ENCODE measurements at places on chromosomes 12 and 14.
A peak's percentile ranks its signal among the peaks of the same experiment; 100 is the strongest.

GRCh38 chr12:27000961-27001360 is 13.2 kb downstream of the TM7SF3 start:
- DNase-seq = no peak

- DNase-seq = no peak
Measured at GRCh38 chr12:93297536-93297935, 80.2 kb upstream of the NUDT4 start.

- peak; percentile 42 for DNase-seq
Measured at GRCh38 chr12:52221912-52222457, 11.1 kb upstream of the KRT7 start.

DNA sequence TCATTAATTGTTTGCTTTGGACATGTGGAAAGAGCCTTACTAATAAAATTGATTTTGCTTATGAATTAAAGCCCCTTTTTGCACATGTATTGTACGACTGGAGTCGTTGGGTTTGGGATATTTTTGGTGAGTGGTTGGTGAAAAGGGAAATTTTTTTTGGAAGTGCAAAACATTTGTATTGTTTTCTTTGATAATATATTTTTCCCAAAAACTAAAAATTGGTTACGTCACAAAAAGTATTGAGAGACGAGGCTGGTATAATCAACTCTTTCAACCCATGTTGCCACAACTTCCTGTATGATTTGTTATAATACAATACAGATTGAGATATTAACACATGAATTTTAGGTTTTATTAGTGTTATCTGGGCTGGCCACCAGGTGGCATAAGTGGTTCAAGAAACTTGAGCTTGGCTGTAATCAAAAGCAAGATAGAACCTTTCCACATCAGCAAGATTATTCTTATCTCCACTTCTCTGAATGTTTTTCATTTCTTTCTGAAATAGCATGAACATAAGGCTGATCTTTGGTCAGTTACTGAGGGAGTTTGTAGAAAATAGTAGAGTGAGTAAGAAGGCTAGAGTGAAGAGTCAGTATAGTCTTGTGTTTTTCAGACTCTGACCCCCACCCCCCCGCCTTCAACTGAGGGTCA is 8.7 kb downstream of the NGDN start:
- peak; percentile 27 for DNase-seq

- DNase-seq = no peak
Measured at GRCh38 chr14:71803539-71804260, 128.5 kb upstream of the RGS6 start.

GRCh38 chr12:27859648-27860047 is 79.6 kb upstream of the MANSC4 start:
- DNase-seq = no peak

GRCh38 chr14:64723691-64724577 is 19.7 kb downstream of the PLEKHG3 start:
- no peak for DNase-seq

- no peak for DNase-seq
Measured at GRCh38 chr14:76929927-76930326, 98.6 kb downstream of the IRF2BPL start.

- DNase-seq = no peak
Measured at GRCh38 chr12:95533985-95534384, 17.3 kb downstream of the USP44 start.

DNA sequence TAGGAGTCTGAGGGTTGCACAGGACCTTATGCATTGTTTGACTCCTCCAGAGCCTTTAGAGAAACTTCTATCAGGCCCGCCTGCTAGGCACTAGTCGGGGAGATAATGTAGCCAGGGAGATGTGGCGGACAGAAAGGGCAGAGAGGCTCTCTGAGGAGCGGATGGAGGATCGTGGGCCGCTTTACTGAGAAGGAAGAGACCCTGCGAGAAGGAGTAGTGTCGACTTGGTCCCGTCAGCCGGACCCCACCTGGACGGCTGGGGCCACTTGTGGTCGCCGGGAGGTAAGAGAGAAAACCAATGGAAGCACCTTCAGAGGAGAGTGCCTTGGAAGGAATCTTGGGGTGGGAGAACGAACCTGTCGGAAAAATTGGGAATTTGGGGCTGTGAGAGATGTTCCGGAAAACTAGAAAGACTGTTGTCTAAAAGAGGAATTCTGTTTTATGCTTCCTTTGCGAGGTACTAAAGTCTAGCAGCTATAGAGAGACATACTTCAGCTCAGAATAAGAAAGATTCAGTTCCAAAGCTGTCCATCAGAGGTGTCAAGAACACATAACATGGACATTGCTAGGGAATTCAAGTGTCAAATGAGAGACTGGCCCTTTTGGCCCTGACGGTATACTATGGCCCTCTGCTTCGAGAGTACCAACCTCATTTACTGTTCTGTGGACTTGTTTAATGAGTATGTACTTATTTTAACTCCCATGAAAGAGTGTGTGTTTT is 660 bp upstream of the MCRS1 start:
- no peak for DNase-seq

DNA sequence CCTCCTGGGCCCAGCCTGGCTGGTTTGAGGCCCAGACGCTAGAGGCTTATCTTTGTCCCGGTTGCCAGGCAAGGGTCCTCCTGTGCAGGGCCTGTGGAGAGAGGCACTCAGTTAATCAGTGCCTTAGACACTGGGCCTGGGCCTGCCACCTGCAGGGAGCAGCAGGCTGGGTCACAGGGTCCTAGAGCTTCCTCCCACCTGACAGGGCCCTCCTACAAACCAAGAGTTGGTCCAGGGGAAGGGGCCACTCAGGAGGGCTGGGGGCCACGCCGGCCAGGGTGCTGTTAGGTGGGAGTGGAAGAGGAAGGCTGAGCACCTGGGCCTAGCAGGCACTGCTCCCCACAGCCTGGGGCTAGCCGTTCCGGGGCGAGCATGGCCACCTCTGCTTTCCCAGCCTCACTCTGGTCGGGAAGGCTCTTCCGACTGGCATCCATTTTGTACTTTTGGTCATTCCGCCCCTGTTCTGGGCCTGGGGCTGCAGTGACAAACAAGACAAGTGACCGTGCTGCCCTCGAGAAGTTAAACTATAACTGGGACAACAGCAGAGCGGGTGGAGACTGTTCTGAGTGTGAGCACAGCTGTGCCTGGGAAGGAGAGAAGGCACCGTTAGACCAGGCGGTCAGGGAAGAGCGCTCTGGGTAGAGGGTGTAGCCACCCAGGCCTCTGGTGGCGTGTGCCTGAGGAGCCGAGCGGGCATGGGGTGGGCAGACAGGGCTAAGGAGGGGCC is 27.2 kb downstream of the FBRSL1 start:
- DNase-seq = no peak

- no peak for DNase-seq
Measured at GRCh38 chr14:53468876-53469275, 315.8 kb upstream of the DDHD1 start.

DNA sequence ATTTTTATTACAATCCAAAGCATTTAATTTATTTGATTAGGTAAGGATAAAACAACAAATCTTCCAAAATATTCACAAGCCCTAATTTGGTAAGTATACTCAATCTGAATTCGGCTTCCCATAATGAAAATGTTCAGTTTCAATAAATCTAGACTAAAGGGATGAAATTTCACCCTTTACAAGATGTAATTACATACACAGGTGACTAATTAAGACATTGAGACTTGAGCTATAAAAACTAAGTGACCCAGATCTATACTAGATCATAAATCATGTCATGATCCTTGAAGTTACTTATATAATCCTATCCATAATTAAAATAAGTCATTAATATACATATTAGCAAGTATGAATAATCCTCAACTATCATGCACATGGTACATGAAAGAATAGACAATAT is 36.6 kb downstream of the LRP6 start:
- no peak for DNase-seq

GRCh38 chr12:121388421-121388981 is 11.4 kb upstream of the RNF34 start:
- DNase-seq = no peak

DNA sequence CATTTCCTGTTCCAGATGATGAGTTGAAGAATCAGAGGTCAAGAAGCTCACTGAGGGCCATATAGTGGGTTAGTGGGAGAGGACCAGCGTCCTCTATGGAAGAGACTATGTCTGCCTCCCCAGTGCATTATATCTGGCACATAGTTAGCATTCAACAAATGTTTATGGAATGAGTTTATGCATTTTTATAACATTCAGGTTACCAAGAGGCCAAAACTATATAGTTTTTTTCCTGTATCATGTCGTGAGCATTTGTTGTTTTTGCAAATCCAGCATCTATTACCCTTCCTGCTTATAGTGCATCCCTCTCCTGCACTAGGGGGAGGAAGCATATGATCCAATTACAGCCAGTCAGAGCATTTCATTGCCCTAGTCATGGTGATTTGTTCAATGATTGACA is 60.6 kb downstream of the SUDS3 start:
- no peak for DNase-seq

- DNase-seq = no peak
Measured at GRCh38 chr12:23063206-23063605, 438.2 kb downstream of the ETNK1 start.

DNA sequence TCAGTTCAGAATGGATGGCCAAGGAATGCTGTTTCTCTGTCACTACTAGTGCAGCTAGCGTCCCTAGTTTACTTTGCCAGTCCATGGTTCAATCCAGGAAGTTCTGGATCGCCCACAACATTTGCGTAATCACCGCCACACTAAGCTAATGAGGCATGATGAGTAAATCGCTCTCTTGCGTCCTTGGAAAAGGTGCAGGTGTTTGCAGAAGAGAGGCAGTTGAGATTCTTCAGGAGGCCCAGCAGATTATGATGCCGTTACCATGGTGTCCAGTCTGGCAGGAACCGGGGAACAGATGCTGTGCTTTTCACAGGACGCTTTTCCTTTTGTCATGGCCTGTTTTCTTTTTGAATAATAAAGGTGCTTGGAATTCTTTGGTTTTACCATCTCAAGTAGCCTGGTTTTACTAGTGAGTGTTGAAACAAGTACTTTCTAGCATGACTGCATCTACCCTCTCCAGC is 9.0 kb downstream of the TPH2 start:
- DNase-seq = no peak

DNA sequence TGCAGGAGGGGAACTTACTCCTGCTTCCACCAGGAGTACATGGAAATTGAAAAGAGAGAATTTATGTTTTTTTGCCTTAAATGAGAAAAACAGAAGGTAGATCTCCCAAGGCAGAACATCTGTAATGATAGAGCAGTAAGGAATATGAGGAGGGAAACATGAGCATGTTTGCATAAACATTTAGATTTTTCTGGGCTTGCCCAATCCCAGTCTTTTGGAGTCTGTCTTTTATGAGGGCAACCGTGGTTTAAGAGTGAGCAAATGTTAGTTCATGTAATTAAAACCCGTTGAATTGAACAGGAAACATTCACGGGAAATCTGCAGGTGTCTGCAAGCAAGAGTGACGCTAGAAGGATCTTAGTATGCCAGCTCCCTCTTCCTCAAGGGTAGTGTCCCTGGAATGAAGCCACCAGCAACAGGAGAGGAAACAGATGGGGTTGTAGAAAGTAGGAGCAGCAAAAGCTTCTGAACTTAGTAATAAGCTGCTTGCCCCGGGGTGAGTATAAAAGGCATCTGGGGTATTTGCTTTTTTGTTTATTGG is 79.3 kb downstream of the ARF6 start:
- DNase-seq = no peak

DNA sequence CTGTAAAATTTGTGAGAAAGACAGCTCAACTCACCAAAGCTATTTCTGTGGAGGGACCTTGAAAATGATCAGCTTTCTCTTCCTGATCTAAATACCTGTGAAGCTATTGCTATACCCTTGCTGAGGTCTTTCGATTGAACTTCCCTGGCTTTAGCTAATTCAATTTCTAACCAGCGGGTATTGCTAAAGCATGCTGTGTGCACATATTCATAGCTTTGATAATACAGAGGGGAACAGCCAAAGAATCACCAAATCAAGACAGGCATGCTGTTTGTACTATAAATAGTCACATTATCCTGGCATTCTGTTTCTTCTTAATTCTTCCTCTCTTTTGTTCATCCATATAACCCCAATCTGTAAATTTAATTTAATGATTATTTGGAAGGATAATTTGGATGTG is 233.0 kb downstream of the LRFN5 start:
- DNase-seq = no peak

GRCh38 chr12:107327651-107328182 is 234.4 kb upstream of the CRY1 start:
- no peak for DNase-seq

GRCh38 chr12:5718680-5719079 is 226.4 kb downstream of the ANO2 start:
- no peak for DNase-seq

DNA sequence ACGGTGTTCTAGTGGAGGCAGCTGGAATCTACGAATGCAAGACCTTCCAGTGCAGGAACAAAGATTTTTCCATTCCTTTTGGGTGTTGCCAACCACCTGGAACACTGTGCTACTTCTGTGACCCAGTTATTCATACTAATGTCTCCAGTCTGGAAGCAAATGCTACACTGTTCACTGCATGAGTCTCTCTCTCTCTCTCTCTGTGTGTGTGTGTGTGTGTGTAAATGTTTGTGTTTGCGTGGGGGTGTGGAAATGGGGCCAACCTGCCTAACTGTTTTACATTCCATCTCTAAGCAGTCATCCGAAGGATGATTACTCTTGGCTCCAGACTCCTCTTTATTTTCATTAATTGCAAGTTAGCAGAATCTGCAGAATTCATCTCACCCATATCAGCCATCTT is 29.9 kb upstream of the YBX3 start:
- no peak for DNase-seq

- DNase-seq = no peak
Measured at GRCh38 chr14:24785698-24786097, 151.7 kb upstream of the GZMB start.

DNA sequence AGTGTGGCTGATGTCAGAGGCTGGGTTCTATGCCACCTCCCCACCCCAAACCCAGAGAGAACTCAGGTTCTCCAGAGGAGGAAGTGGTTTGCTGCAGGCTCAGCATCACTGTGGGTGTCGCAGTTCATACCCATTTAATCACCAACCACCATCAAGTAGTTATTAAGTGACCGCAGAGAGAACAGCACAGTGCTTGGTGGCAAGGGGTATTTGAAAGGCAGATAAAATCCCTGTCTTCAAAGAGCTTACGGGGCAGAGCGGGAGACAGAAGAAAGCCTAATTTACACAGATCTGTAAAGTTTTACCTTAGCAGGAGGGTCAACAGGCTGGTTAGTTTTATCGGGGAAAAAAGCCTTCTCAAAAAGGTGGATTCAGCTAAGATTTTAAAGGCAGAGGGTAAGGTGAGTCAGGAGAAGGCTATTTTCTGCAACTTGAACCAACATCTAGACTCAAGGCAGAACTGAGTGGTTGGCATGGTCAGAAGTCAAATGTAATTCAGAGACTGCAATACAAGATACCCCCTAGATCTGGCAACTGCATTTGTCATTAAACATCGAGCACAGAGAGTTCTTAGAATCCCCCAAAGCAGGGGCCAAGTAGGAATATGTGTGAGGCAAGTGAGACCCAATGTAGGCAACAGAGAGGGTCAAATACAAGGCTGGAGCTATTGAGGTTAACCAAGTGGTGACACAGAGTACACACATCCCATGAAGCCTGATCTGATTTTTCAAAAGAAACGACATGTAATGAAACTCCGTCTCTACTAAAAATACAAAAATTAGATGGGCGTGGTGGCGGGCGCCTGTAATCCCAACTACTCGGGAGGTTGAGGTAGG is 13.2 kb downstream of the PXN start:
- DNase-seq = no peak

All from progenitor cell of endocrine pancreas (in vitro differentiated cells).